ENCODE measurements at places on chromosomes 1 and 21.

GRCh38 chr1:237179503-237179902 is 137.5 kb downstream of the RYR2 start:
- DNase-seq = no peak

DNA sequence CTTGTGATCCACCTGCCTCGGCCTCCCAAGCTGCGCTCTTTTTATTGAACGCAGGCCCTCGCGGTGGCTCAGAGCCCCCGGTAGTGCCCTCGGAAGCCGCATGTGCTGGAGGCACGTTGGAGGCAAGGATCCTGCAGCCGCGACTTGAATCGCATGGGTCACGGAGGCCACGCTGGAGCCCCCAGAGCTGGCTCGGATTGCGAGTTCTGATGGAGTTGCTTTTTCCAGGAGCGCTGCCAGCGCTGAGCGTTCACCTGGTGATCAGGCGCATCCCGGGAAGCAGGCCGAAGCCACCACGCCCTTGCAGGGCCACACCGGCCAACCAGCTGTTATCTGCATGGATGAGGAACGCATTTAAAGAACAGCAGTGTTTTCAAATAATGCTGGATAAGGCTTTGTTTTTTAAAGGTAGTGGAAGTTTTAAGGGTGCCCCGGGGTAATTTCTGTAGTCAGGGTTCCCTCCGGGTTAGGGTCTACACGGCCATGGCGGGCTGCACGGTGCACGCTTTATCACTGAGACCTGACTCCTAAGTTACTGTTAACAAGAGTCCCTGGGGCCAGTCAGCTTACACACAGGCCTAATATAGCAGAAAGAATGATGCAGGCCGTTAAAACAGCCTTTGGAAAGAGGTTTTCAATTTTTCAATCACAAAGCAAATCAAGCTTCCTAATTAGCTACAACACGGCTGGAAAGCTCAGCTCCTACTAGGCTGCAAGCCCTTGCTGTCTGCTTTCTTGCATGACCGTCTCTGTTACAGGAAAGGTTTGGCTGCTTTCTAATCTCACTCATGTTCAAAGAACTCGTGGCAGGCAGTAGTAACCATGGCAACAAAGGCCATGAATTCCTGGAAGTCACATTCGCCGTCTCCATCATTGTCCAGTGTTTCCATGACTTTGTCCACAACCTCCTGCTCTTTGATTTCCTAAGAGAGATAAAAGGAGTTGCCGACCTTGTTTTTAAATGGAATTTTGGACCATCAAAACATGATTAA is 6.0 kb downstream of the S100B start:
- peak; percentile 93 for DNase-seq

GRCh38 chr1:224781800-224782199 is 147.7 kb upstream of the DNAH14 start:
- DNase-seq = no peak

- no peak for DNase-seq
Measured at GRCh38 chr1:44717156-44717555, 13.8 kb downstream of the RNU5D-1 start.

DNA sequence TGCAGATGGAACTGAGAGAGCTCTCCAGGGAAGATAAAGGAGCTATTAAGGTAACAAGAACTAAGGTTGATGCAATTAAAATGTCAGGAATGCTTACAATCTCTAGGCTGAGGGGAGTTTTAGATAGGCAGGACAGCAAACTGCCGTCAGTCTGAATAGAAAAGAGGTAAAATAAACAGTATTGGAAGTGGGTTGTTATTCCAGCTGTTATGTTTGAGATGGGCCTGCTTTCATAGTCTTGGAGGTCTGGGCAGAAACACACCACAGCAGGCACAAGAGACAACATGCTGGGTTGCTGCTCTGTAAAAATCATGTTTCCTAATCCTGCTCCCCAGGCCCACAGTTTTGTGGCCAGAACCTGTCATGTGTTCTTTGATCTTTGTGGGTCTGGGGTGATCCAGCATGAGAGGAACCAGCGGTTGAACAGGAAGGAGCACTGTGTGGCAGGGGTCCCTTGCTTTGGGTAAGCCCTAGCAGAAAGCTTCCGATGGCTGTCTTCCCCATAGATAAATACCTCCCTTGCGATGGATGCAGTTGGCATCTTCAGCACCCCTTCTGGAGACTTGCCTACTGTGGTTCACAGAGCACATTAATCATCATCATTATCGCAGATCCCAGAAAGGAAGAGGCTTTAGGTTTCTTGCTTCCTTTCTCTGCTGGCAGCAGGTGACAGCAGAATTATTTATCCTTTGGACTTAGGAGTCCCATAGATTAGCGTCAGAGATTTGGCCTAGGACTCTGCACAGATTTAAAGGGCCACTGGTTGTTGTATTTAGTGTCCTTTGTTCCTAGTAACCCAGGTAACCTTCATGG is 97.1 kb downstream of the AK5 start:
- no peak for DNase-seq

DNA sequence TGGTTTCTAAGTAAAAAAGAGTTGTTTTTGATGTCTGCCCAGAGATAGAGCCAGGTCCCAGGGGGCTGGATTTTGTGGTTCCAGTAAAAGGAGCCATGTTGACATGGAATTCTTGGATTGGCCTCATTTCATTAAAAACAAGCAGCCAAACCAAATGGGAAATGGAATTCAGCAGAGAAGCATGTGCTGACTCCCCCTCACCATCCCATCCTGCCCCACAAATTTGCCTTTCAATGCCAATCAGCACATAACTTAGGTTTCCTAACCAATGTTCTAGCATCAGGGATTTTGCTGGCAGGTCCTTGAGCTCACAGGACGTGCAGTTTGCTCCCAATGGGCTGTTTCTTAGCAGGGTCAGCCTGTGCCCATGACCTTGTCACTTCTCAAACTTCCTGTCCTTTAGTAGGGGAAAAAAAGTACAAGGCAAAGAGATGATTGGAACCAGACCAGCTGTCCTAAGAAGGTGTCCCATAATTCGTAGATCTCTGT is 101.5 kb upstream of the GADD45A start:
- DNase-seq = no peak

DNA sequence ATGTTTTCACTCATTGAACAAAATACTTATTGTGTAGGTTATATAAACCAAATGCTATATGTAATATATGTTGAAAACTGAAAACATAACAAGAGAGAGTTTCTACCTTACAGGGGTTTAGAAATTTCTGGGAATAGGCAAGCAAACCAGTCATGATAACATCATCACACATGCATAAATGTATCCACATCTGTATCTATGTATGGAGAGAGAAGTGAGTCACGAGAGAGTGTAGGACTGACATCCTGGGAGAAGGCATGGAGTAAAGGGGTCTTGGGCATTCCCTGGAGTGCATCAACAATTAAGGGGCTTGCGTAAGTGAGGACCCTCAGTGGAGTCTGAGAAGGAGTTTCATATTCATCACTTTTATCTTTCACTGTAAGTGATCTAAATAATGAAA is 65.5 kb downstream of the PCNX2 start:
- no peak for DNase-seq

DNA sequence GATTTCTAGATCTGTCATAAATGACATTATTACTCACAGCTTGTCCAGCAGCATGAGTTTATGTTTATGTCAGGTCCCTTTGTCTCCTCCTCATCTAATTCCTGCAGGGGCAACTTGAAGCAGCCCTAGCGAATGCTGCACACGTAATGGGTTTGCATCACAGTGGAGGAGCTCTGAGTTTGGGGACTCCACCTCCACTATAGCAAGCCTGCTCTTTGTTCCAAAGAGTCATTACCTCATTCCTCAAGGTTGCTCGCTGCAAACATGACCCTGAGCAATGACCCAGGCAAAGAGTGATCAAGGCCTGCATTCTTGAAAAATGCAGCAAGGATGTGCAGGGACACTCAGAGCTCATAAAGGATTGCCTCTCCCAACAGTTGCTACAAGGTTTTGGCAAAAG is 261.9 kb downstream of the HHIPL2 start:
- no peak for DNase-seq

DNA sequence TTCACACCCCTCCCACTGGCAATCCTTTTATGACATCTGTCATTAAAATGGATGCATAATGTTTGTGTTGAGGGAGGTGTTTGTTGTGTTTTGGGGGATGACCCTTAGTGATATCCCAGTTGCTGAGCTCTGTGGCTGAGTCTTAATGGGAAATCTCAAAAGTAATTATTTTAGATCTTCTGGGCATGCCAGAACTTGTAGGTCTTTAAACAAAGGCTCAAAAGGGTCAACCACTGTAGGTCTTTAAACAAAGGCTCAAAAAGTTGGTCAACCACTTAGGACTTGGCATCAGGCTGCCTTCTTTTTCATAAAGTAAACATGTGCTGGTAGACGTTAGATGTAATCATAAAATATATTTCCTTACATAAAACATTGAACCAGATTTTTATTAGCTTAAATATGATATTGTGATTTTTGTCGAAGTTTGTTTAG is 78.0 kb downstream of the CDC14A start:
- no peak for DNase-seq

GRCh38 chr1:70277875-70278274 is 56.7 kb downstream of the SRSF11 start:
- DNase-seq = no peak

DNA sequence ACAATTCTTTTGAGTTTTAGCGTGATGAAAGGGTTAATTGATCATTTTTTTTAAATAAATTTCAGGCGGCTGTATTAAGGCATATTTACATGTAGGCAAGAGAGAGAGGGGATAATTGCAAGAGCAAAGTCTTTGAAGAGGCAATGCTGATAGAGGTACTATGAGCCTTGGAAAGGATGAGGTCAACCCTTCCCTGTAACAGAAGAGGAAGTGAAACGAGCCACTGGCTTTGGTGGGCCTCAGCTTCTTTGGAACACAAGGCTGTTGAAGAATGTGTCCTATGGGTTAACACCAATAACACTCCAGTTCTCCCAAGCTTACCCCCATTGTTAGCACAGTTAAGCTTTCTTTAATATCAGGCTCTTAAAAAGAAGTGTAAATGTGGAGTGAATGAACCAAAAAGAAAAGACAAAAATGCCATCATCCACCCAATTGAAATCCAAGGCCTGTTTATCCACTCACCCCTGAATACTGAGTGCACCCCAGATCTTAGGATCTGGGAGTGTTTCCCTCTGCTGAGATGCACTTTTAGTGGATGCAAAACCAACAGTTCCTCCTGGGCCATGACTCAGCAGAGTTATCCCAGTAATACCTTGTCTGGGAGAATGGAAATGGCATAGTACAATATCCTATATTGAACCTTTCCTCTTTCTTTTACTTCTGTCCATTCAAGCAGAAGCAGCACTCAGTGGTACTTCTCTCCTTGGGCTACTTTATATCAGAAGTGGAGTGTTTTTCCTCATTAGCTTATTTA is 216.4 kb downstream of the SLC44A5 start:
- DNase-seq = no peak

DNA sequence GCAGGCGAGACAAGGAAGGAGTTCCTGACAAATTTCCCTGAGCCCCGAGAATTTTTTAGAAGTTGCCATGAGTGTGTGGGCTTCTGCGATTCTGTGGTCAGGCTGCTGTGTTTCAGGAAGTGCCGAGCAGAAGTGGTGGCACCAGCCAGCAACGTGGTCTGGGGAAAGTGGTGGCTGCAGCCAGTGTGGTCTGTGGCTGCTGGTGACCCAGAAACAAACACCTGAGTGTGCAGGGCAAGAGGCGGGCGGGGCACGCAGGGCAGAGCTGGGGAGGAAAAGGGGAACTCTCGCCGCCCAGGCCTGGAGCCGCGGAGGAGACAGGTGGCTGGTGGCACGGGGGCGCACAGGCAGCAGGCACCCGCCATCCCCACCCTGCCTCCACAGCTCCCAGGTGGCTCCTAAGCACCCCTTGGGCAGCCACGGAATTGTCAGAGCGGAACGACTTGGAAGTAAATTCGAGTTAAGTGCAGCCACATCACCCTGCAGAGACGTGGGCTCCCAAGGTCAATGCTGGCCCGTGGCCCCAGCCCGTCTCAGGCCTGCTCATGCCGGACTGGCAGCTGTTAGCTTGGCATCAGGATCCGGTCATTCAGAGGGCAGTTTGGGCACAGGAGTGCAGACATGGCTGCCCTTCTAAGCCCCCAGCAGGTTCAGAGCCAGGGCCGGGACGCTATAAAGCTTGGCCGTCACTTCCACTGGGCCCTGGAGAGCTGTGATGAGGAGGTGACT is 25.1 kb downstream of the PRDM16 start:
- DNase-seq = no peak

DNA sequence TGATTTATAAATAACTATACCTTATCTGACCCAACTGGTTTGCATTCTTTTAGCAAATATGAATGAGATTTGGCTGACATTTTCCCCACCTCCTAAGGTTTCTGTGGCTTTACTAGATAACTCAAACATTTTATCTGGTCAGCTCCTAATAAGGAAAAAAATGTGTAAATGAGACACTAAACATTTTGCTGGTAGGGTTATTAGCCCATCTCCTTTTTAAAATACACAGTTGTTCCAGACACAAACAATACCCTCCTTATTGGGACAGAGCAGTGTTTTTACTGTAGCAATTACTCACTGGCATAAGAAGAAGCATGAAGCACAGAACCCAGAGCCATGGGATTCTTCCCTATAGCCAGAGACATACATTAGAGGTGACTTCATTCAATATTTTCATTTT is 53.8 kb upstream of the NUF2 start:
- DNase-seq = no peak

GRCh38 chr1:37574834-37575480 is 18.2 kb downstream of the DNALI1 start:
- DNase-seq = no peak

DNA sequence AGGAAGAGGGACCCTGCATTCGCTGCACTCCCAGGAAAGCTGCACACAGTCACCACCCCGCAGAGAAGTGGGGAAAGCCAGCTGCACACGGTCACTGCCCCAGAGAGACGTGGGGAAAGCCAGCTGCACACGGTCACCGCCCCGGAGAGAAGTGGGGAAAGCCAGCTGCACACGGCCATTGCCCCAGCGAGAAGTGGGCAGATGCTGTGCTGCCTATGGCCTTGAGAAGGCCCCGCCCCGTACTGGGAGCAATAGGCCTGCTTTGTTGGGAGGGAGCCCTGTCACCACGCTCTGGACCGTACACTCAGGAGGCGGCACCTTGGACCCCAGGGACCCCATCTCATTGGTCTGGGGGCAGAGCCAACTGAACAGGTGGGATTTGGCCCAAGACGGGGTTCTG is 4.3 kb upstream of the GPR153 start:
- no peak for DNase-seq

Measured in adrenal gland (tissue), 19 donors.